ENCODE measurements at places on chromosomes 2 and 18. TPM values are rescaled to one million over a fixed set of nuclear protein-coding genes. Genes with fewer than 3 reads are reported as not detected.

The HOXD3 gene
- not detected for total RNA-seq

The DNAJC5G gene
- not detected for total RNA-seq

The CYS1 gene
- total RNA-seq: 0.24 TPM

The UPP2 gene
- not detected for total RNA-seq

The SCG2 gene
- total RNA-seq: not detected

The DUSP2 gene
- 436 TPM for total RNA-seq

The MPHOSPH10 gene
- 69.4 TPM for total RNA-seq

The FAM161A gene
- total RNA-seq: 4.5 TPM

The PDE6D gene
- total RNA-seq: 33.4 TPM

The SERPINB3 gene
- not detected for total RNA-seq

The MBOAT2 gene
- total RNA-seq: 5.3 TPM

The FAM237A gene
- total RNA-seq: not detected

The PLEK gene
- total RNA-seq: 0.62 TPM

The KRTCAP3 gene
- total RNA-seq: 4.6 TPM

The LYG2 gene
- not detected for total RNA-seq

The PXDN gene
- 1.3 TPM for total RNA-seq

The IL18R1 gene
- 50.2 TPM for total RNA-seq

The REV1 gene
- total RNA-seq: 48.9 TPM

The CYP1B1 gene
- total RNA-seq: 12.2 TPM

The VSNL1 gene
- total RNA-seq: not detected

The M1AP gene
- not detected for total RNA-seq

The TBR1 gene
- total RNA-seq: not detected

The RASGRP3 gene
- 3.3 TPM for total RNA-seq

The IL1RL2 gene
- 0.09 TPM for total RNA-seq

The HDLBP gene
- total RNA-seq: 266 TPM

The PLEKHH2 gene
- 0.52 TPM for total RNA-seq

The NOL4 gene
- total RNA-seq: not detected

The CAPN13 gene
- total RNA-seq: not detected

The MARCHF4 gene
- total RNA-seq: not detected

The PELI1 gene
- total RNA-seq: 33.8 TPM

The NPPC gene
- total RNA-seq: 0.76 TPM

The SPATS2L gene
- 42.9 TPM for total RNA-seq

The GAREM2 gene
- total RNA-seq: 7.9 TPM

The PGAP1 gene
- total RNA-seq: 27.1 TPM

The CREG2 gene
- total RNA-seq: not detected

The OSBPL6 gene
- total RNA-seq: 1.5 TPM

The NYAP2 gene
- not detected for total RNA-seq

The TEX261 gene
- total RNA-seq: 81.7 TPM

The DSC1 gene
- not detected for total RNA-seq

The SLC23A3 gene
- 1.8 TPM for total RNA-seq

The SFXN5 gene
- total RNA-seq: 14.1 TPM

The PHOSPHO2 gene
- total RNA-seq: 3.2 TPM

The AFF3 gene
- total RNA-seq: 5.7 TPM

The CPO gene
- total RNA-seq: not detected

The CFAP221 gene
- not detected for total RNA-seq

The GRB14 gene
- total RNA-seq: not detected

The KANSL1L gene
- 5.0 TPM for total RNA-seq

The PARD6G gene
- total RNA-seq: 0.40 TPM

The ACTG2 gene
- total RNA-seq: not detected

Measured in activated CD4-positive, alpha-beta T cell treated with anti-CD3 and anti-CD28 coated beads, Interleukin-2, amount 10 ng/mL, durations not matched to agents 24 days and 14 days (primary cell).